ENCODE measurements at places on chromosomes 5 and 9. TPM values are rescaled to one million over a fixed set of nuclear protein-coding genes. Genes with fewer than 3 reads are reported as not detected.

The IL13 gene
- total RNA-seq: not detected

The MLANA gene
- total RNA-seq: not detected

The PHF24 gene
- 0.35 TPM for total RNA-seq

The PDE6A gene
- total RNA-seq: not detected

The C5orf63 gene
- not detected for total RNA-seq

The CATSPER3 gene
- not detected for total RNA-seq

The MGAT4B gene
- total RNA-seq: 116 TPM

DNA sequence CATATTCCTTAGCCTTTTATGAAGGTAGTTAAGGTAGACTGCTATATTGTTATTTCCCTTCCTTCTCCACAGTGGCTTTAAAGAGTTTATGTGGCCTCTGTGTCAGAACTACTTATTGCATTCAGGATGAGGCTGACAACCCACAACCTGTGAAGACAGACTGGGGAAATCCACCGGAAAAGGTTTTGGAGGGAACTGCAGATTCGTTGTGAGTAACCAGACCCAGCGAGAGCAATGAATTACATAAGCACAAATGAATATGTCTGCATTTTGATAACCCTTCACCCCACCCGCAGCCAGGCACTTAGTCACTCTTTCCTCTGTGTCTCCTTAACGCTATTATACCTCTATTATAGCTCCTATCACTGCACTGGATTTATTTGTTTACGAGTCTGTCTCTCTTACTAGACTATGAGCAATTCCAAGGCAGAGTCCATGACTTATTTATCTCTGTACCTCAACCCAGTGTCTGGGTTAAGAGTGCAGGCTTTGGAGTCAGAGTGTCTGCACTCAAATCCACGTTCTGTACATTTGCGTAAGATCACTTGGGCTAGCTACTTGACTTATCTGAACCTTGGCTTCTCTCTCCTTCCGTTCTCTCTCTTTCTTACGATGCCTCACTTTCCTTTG is 19.2 kb downstream of the KCTD16 start:
- H3K36me3 ChIP-seq: no peaks in the 10 kb centered on the region
- no peaks in the 10 kb centered on the region for H3K27me3 ChIP-seq
- no peak for DNase-seq
- no peak overlapping the region for H3K4me3 ChIP-seq

DNA sequence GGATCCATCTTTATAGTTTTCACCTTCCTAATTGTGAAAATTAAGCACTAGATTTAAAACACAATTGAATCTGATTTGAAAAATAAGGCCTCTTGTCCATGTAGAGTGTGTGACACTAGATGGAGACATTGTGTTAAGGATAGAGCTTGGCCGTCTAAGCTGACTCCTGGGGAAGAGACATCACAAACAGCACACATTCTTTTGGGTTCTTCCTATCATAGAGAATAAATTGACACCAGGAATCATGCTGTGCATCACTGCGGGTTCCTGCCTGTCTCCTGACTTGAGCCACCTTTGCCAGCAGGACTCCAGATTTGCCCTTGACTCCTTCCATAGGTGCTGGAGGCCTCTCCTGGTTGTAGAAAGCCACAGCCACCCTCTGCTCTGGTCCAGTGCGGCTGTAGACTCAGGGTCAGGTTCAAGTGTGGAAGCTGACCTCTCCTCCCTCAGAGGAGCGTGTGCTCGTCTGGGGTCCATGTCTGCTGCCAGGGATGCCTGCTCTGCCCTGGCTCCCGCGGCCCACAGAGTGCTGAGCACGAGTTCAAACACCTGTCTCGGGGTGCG is 11.2 kb downstream of the ROPN1L start:
- H3K4me3 ChIP-seq: no peak overlapping the region
- peaks cover 3% of the 10 kb centered on the region for H3K4me1 ChIP-seq
- no peaks in the 10 kb centered on the region for H3K36me3 ChIP-seq
- no peak overlapping the region for H3K27ac ChIP-seq
- H3K27me3 ChIP-seq: no peaks in the 10 kb centered on the region
- DNase-seq: no peak

- H3K4me3 ChIP-seq: no peak overlapping the region
- no peaks in the 10 kb centered on the region for H3K36me3 ChIP-seq
- no peak overlapping the region for H3K27ac ChIP-seq
- no peaks in the 10 kb centered on the region for H3K27me3 ChIP-seq
- no peak for DNase-seq
These were observed 278.9 kb downstream of the GADD45G start for GRCh38 chr9:89883401-89884341.

GRCh38 chr5:143685246-143685815 is 126.6 kb upstream of the HMHB1 start:
- no peaks in the 10 kb centered on the region for H3K4me1 ChIP-seq
- no peak overlapping the region for H3K27ac ChIP-seq
- no peak for DNase-seq

- DNase-seq: no peak
- H3K27me3 ChIP-seq: no peaks in the 10 kb centered on the region
- H3K36me3 ChIP-seq: no peaks in the 10 kb centered on the region
- H3K4me3 ChIP-seq: no peak overlapping the region
- no peak overlapping the region for H3K27ac ChIP-seq
- H3K4me1 ChIP-seq: no peaks in the 10 kb centered on the region
These were observed 9.0 kb downstream of the LPAR1 start for GRCh38 chr9:111029260-111029659.

GRCh38 chr5:61534481-61535267 is 202.6 kb downstream of the ZSWIM6 start:
- H3K4me1 ChIP-seq: no peaks in the 10 kb centered on the region
- no peak for DNase-seq
- no peak overlapping the region for H3K4me3 ChIP-seq
- H3K36me3 ChIP-seq: no peaks in the 10 kb centered on the region
- H3K27ac ChIP-seq: no peak overlapping the region
- no peaks in the 10 kb centered on the region for H3K27me3 ChIP-seq

- no peaks in the 10 kb centered on the region for H3K27me3 ChIP-seq
- no peaks in the 10 kb centered on the region for H3K4me1 ChIP-seq
- H3K4me3 ChIP-seq: no peak overlapping the region
- no peak overlapping the region for H3K27ac ChIP-seq
These were observed 24.1 kb downstream of the ITK start for GRCh38 chr5:157204765-157205164.

- H3K4me1 ChIP-seq: no peaks in the 10 kb centered on the region
- no peaks in the 10 kb centered on the region for H3K27me3 ChIP-seq
- H3K4me3 ChIP-seq: no peak overlapping the region
- DNase-seq: no peak
These were observed 406.9 kb upstream of the NMUR2 start for GRCh38 chr5:152811988-152812387.

DNA sequence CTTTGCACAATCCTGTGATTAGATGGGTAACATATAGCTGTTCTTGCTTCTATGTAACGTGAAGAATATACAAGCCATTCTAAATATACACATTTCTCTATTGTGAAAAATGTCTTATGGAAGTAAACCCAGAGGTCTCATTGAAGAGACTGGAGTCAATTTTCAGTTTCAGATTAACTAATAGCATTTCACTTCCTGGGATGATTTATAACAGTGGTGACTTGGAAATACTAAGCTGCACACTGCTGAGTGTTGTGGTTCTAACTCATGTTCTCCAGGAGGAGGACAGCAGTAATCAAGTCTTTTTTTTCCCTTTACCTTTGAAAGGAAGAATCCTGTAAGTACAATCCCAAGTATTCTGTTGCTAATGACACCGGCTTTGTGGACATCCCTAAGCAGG is 3.3 kb downstream of the CTSL start:
- no peaks in the 10 kb centered on the region for H3K27me3 ChIP-seq
- DNase-seq: no peak
- H3K27ac ChIP-seq: no peak overlapping the region
- no peaks in the 10 kb centered on the region for H3K4me1 ChIP-seq

DNA sequence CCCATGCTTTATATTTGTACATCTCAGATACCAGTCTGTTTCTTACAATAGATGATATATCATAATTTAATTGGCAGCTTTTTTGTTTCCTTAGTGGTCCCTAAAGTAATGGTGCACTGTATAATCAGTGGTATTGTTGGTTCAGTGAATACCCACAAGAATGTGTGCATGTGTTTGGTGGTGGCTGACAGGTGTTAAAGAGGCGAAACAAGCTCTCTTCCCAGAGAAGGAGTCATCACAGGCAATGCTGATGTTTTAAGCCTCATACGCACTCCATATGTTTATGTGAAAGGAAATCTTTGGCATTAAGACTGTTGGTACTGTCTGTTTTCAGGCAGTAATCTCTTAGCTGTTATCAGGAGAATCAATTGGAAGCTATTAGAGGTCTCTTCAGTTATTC is 49.2 kb upstream of the KIAA1958 start:
- no peaks in the 10 kb centered on the region for H3K27me3 ChIP-seq
- no peak for DNase-seq
- H3K4me1 ChIP-seq: no peaks in the 10 kb centered on the region
- no peak overlapping the region for H3K4me3 ChIP-seq

DNA sequence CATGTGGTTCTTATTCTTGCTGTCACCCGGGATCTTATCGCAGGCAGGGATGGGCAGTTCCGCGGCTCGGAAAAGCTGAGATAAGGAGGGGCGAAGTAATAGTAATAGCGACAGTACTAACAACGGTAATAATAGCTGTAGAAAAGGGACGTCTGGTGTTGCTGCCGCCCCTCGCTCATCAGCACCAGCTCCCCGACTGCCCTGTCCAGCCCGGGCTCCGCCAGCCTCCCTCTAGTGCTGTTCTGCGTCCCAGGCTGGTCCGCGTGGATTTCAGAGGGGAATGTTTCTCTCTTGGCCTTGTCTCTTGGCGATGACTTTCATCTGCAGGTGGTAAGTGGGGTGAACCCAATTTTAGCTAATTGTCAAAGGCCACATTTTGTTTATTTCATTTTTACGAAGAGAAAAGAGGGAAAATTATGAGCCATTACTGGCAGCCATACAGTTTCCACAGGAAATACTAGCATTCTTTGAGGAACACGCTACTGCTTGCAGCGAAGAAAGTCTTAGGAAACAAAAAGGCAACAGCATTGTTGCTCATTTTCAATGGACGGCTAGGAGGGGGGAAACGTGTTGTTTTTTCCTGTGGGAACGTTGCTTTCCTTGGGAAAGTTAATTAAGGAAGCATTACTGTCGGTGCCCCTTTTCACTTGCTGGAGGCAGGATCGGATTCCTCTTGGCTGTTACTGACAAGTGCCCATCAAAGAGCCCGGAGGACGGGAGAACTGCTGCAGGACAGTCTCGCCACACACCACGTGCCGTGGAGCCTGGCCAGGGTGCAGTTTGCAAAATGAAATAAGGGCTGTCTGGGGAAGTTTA is 762 bp downstream of the SNCAIP start:
- peaks cover 7% of the 10 kb centered on the region for H3K27me3 ChIP-seq
- peaks cover 5% of the 10 kb centered on the region for H3K4me1 ChIP-seq
- H3K36me3 ChIP-seq: no peaks in the 10 kb centered on the region
- H3K27ac ChIP-seq: no peak overlapping the region
- peak overlapping the region; percentile 63 for H3K4me3 ChIP-seq

- 0 out of 2 replicates have a peak overlapping the region, but pooled peaks have one; percentile 40 for H3K27ac ChIP-seq
- no peaks in the 10 kb centered on the region for H3K27me3 ChIP-seq
- peak overlapping the region; percentile 66 for H3K4me3 ChIP-seq
- H3K4me1 ChIP-seq: no peaks in the 10 kb centered on the region
These were observed 877 bp downstream of the SH3GLB2 start for GRCh38 chr9:129027224-129027684.

DNA sequence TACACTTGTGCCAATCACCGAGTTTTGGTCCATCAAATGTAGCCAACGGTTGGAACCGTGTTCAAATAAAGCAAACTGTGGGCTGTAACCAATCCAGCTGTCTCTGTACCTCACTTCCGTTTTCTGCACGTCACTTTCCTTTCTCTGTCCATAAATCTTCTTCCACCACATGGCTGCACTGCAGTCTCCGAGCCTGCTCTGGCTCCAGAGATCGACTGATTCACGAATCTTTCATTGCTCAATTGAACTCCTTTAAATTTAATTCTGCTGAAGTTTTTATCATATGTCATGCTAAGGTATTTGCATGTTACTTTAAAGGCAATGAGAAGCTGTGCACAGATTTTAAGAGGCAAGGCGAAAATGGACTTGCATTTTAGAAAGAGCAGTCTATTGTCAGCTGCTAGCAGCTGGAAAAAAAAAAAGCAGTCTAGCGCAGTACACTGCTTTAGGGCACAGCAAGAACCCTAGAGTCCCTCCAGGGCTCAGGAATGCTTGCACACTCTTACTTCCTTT is 13.2 kb downstream of the TTC39B start:
- no peak for DNase-seq
- H3K27ac ChIP-seq: no peak overlapping the region
- no peaks in the 10 kb centered on the region for H3K27me3 ChIP-seq
- no peaks in the 10 kb centered on the region for H3K36me3 ChIP-seq
- peaks cover 4% of the 10 kb centered on the region for H3K4me1 ChIP-seq

DNA sequence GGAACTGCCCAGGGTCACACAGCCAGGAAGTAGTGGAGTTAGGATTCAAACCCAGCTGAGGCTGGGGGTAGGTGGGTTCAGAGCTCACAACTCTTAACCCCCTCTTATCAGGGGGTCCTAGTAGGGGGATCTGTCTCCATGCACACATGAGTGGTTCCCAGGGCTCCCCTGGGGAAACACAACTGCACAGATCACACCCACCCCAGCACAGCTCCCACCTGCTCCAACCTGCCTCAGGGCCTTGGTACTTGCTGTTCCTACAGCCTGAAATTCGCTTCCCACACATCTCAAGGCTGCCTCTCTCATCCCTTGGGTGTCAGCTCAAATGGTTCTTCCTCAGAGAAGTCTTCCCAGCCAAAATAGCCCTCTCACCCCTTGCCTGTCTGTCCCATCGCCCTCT is 4.8 kb downstream of the SNCB start:
- H3K4me3 ChIP-seq: no peak overlapping the region
- no peak overlapping the region for H3K27ac ChIP-seq
- H3K27me3 ChIP-seq: peaks cover 2% of the 10 kb centered on the region
- no peak for DNase-seq

GRCh38 chr5:175823731-175824525 is 47.5 kb upstream of the CPLX2 start:
- H3K4me3 ChIP-seq: no peak overlapping the region
- no peak overlapping the region for H3K27ac ChIP-seq
- H3K4me1 ChIP-seq: peaks cover 2% of the 10 kb centered on the region
- no peaks in the 10 kb centered on the region for H3K36me3 ChIP-seq
- H3K27me3 ChIP-seq: no peaks in the 10 kb centered on the region
- no peak for DNase-seq

GRCh38 chr5:91643797-91644196 is 260.7 kb upstream of the ARRDC3 start:
- no peaks in the 10 kb centered on the region for H3K36me3 ChIP-seq
- no peak overlapping the region for H3K27ac ChIP-seq
- no peak overlapping the region for H3K4me3 ChIP-seq
- no peaks in the 10 kb centered on the region for H3K27me3 ChIP-seq
- no peaks in the 10 kb centered on the region for H3K4me1 ChIP-seq
- DNase-seq: no peak

- no peak for DNase-seq
- no peaks in the 10 kb centered on the region for H3K27me3 ChIP-seq
- no peak overlapping the region for H3K4me3 ChIP-seq
- H3K27ac ChIP-seq: no peak overlapping the region
- no peaks in the 10 kb centered on the region for H3K4me1 ChIP-seq
These were observed 29.2 kb downstream of the NCS1 start for GRCh38 chr9:130201399-130201873.

- no peaks in the 10 kb centered on the region for H3K27me3 ChIP-seq
- no peak overlapping the region for H3K27ac ChIP-seq
- no peak overlapping the region for H3K4me3 ChIP-seq
- H3K4me1 ChIP-seq: peaks cover 3% of the 10 kb centered on the region
- no peak for DNase-seq
These were observed 81.2 kb downstream of the ARSB start for GRCh38 chr5:78903861-78904260.
